ENCODE measurements at places on chromosomes 12 and 14.

DNA sequence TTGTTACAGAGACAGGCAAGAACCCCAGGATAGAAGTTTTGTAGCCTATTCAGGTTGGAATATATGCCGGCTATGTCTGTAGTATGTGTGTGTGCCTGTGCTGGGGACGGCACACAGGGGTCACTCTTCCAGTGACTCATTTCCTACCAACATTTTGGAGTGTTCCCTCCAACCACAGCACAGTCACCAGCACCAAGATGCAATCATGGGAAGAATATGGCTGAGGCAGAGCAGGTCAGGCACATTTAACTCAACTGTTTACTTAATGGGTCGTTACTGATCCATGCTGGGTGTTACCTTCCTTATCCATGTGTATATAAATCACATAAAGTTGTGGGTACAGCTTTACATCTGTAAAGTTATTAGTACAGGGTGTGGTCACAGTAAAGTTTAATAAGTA, 178.3 kb downstream of the PRKD1 start:
- peak; percentile 15 for DNase-seq

- peak; percentile 8 for DNase-seq
Measured at GRCh38 chr12:88237954-88238353, 95.8 kb downstream of the TMTC3 start.

- DNase-seq: peak; percentile 46
Measured at GRCh38 chr12:112900298-112901145, 6.2 kb upstream of the OAS1 start.

DNA sequence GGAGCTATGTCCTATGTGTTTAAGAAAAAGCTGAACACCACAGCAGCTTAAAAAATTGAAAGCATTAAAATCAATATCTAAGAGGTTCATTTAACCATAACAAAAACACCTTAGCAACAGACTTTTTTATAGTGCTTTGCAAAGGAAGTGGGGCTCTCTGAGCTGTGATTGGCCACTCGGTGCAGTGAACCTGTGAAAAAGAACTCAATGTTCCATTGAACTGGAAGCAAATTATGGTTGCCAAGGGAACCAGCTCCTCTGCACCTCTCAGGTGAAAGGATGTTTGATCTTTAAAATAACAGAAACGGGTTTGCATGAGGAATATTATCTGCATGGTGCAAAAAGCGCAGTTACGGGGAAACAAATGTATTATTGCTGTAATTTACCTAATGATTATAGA, 149.4 kb downstream of the SNAPC1 start:
- no peak for DNase-seq

DNA sequence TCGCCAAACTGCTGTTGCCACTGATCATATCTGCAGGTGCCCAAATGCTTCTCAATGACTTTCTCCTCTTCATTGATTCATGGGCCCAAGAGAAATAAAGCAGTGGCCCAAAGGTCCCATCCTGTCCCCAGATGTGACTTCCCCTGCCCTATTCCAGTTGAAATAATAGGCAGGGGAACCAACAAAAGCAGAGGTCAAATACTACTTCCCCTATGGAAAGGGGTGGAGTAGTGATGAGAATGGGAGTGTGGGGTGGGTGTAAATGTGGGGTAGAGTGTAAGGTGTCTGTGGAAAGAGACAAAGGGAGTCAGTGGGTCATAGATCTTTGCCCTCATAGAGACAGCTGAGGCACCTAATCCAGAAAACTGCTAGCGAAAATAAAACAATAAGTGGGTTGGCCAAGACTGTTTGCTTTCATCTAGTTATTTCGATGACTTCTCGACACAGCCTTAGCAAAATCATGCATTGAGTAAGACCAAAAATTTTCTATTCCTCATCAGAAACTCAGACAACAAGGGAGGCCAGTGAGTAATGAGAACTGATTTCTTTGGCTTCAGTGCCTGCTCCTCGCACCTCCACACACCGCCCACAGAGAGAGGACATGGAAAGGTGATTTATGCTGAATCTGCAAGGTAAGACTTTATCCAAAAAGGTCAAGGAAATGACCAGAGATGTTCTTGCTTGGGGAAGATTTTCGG, 10.9 kb upstream of the IL22 start:
- DNase-seq: no peak

GRCh38 chr12:1643905-1644533, 15.0 kb downstream of the WNT5B start:
- DNase-seq: no peak

GRCh38 chr12:127145929-127146789, 1120.8 kb upstream of the TMEM132C start:
- peak; percentile 87 for DNase-seq

GRCh38 chr14:76705214-76705613, 56.1 kb upstream of the VASH1 start:
- no peak for DNase-seq

- no peak for DNase-seq
Measured at GRCh38 chr12:52439845-52440244, 5.7 kb upstream of the KRT75 start.

GRCh38 chr14:39877577-39878190, 445.5 kb upstream of the FBXO33 start:
- no peak for DNase-seq

DNA sequence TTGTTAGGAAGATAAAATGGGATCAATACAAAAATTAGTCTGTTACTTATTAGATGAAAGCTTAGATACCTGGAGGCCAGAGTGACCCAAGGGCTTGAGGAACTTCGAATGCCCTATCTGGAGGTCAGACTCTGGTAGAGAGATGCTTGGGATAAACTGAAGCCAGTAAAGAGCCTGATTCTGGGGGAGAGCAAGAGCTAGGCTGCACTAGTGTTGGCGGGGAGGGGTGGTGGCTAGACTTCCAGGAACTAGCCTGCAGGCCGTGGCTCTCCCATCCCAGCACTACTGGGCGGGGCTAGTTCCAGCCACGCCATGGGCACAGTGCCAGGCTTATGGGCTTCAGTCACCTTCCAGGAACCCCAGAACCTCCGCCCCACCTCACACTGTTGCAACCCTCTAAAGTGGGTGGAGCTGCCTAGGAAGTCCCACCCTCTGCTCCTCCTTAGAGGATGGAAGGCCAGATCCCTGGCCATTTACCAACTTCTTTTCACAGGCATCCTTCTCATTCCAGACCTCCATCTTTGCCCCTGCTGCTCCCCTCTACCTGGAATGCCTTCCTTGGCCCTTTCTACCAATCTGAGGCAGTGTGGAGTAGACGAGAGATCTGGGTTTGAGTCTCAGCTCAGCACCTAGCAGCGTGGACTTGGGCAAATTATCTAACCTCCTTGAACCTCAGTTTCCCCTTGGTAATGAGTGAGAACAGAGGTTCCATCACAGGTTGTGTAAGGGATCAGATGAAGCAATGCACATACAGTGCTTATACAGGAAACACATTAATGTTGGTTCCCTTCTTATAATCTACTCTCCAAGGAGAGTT, 6.3 kb upstream of the NFE2 start:
- peak; percentile 54 for DNase-seq

DNA sequence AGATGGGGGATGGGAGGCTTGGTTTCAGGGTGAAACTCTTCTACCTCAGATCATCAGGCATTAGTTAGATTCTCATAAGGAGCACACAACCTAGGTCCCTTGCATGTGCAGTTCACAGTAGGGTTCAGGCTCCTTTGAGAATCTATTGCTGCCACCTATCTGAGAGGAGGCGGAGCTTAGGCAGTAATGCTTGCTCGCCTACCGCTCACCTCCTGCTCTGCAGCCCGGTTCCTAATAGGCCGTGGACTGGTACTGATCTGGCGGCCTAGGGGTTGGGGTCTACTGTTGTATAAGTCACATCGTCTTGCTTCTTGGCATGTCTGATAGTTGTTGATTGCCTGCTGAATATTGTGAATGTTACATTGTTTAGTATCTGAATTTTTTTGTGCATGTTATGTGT, 12.2 kb downstream of the SCYL2 start:
- DNase-seq: no peak

GRCh38 chr12:31298515-31298910, 27.4 kb downstream of the SINHCAF start:
- no peak for DNase-seq

DNA sequence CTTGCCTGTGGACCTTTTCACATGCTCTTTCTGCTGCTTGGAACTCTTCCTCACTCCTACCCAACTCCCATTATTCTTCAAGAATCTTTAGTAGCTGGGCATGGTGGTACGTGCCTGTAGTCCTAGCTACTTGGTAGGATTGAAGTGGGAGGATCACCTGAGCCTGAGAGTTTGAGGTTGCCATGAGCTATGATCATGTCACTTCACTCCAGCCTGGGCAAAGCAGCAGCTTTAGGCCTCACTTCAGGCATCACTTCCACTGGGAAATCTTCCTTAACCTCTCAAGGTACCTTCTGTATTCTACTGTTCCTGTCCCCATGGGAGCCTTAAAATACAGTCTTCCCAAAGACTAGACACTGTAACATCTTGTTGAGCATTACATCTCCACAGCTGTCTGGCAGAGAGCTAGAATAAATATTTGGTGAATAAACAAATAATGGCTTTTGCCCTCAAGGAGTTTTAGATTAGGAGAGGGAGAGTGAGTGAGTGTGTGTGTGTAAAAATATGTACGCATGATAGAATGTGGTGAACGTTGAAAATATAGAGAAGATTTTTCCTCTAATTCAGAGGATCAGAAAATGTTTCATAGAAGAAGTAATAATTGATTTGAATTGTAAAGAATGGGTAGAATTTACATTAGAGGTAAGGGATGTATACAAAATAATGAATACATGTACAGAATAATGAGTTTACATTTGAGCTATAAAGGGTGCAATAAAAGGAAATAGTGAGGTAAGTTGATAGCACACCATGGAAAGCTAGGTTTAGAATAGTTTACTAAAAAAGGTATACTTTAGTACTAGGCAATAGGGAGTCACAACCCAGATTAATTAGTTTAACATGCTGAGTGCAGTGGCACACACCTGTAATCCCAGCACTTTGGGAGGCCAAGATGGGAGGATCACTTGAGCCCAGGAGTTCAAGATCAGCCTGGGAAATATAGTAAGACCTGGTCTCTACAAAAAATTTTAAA, 29.2 kb upstream of the BMAL2 start:
- DNase-seq: no peak

- DNase-seq: peak; percentile 16
Measured at GRCh38 chr14:68894802-68895703, 84.0 kb downstream of the ACTN1 start.

DNA sequence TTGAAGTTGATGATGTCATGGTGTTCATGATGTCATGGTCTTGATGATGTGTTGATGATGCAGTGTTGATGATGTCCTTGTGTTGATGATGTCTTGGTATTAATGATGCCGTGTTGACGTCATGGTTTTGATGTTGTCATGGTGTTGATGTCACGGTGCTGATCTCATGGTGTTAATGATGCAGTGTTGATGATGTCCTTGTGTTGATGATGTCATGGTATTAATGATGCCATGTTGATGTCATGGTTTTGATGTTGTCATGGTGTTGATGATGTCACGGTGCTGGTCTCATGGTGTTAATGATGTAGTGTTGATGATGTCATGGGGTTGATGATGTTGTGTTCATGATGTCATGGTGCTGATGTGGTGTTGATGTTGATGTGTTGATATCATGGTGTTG, 48.0 kb upstream of the RIMBP2 start:
- DNase-seq: peak; percentile 39

- DNase-seq: no peak
Measured at GRCh38 chr14:64541972-64542835, 1.7 kb downstream of the HSPA2 start.

- DNase-seq: no peak
Measured at GRCh38 chr12:48968467-48968866, 3.1 kb downstream of the WNT10B start.

- peak; percentile 10 for DNase-seq
Measured at GRCh38 chr12:66823857-66824570, 145.1 kb upstream of the GRIP1 start.

- no peak for DNase-seq
Measured at GRCh38 chr12:3712209-3712992, 40.5 kb downstream of the CRACR2A start.

Measured in adipocyte (in vitro differentiated cells).